ENCODE measurements at places on chromosomes 12 and 14.

DNA sequence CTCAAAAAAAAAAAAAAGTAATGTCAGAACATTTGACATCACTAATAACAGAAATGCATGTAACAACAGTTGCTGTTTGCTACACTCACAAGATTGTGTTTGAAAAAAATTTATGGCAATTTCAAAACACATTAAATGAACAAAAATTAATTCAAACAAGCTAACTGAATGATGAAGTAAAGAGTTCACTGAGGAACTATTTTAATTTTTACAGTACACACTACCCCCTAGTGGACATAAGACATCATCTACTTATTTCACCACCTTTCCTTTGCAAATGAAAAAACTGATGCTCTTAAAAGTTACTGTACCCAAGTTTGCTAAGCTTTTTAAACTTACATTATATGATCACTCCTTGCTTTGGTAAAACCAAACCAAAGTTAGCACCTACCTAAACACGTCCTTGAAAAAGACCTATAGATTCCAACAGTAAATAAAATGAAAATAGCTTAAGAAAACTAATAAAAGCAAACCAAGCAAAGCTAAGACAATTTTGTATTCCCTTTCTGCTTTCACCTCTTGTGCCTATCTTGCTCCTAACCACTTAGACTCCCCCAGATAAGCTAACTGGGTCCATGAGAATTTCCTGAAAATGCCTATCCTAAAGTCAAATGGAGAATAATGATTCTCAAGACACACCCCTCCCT, 22.2 kb downstream of the UBE2N start:
- no peak for DNase-seq

DNA sequence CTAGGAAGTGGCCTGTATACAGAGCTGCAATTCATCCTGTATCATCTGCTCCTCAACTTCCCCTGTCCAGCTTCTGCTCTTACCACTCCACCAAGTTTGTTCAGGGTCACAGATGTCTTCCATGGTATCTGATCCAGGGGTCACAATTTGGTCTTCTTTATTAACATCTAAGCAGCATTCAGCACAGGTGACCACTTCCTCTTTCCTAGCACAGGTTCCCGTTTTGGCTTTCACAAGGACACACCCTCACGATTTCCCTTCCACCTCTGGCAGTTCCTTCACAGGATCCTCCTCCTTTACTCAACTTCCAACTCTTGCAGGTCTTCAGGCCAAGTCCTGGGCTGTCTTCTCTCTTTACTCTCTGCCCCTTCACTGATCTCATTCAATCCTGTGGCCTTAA, 93.6 kb downstream of the TTC7B start:
- no peak for DNase-seq

DNA sequence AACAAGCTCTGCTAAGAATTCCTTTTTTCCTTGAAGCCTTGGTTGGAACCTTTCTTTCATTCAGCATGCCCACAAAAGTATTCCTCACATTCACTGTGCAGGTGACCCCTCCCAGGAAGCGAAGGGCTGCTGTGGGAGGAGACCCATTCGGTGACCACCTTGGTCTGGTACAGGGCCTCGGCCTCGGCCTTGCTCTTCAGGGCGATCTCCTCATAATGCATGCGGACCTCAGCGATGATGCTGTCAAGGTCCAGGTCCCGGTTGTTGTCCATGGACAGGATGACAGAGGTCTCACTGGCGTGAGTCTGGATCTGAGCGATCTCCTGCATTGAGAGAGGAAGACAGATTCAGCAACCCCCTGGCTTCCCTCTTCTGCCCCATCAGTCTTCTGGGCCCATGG, 3.1 kb downstream of the KRT74 start:
- DNase-seq = no peak

- DNase-seq = peak; percentile 11
These were observed 108.9 kb upstream of the PLEKHG7 start for GRCh38 chr12:92593734-92594402.

- no peak for DNase-seq
These were observed 129.5 kb downstream of the STXBP6 start for GRCh38 chr14:24920265-24921075.

- no peak for DNase-seq
These were observed 177.5 kb upstream of the TMTC1 start for GRCh38 chr12:29961231-29961630.

- no peak for DNase-seq
These were observed 73.6 kb downstream of the SSPN start for GRCh38 chr12:26268841-26269561.

GRCh38 chr12:115936997-115937916, 340.2 kb downstream of the MED13L start:
- DNase-seq = no peak

- no peak for DNase-seq
These were observed 87.9 kb downstream of the PTPN11 start for GRCh38 chr12:112506513-112507166.

DNA sequence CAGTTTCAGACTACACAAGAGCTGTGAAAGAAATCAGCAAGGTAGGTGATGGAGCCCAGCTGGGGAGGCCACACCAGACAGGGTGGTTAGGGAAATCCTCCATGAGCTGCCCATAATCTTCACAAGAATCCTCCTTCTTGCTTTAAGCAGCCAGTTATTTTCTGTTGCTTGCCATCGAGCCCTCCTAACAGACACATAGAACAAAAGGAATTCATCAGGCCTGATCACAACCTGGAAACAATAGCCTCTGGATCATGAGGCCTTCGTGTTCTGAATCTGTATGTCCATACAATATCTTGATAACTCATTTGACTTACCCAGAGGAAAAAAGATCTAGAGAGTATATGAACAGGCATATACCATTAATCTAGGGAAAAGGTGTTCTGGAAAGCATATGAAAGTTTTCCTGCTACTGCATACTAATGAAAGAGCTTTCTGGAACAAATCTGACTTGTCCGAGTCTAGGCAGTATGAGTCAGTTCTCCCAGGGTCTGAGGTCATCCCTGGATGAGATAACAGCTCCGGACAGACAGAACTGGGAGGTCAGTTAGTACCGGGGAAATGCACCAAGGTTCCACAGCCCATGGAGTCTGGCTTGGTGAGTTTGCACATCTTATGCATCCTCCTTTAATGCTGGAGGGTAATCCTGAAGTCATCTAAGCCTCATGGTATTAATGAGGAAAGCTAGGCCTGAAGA, 52.8 kb upstream of the ELK3 start:
- no peak for DNase-seq

DNA sequence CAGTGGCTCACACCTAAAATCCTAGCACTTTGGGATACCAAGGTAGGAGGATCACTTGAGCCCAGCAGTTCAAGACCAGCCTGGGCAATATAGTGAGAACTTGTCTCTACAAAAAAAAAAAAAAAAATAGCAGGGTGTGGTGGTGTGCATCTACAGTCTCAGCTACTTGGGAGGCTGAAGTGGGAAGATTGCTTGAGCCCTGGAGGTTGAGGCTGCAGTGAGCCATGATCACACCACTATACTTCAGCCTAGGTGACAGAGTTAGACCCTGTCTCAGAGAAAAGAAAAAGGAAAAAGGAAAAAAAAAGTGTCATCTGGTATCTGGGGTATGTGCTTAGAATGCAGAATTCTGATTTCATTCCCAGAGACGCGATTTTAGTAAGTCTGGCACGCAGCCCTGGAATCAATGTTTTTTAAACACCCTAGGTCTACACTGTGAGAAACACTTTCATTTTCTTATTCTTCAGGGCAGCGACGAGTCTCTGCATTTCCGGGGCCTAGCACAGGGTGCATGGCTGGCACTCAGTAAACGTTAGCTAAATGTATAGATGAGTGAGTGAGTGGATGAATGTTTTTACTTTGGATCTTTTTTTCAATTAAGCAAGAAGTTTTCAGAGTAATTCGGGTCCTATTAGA, 243.8 kb upstream of the PWP1 start:
- no peak for DNase-seq

DNA sequence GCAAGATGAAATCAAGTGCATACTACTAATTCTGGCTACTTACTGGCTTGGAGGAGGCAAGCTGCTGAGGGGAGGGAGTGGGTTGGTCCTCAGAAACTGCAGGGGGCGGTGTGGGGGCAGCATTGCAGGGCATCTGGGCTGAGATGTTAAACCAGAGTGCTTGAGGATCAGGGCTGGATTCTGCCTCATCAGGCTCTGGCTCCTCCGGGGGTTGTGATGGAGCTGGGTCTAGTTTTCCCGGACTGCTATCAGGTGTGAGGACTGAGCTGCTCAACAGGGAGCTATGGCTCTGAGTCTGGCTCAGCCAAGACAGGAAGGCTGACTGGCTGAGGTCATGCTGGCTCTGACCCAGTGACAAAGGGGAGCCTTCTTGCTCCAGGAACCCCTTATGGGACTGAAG, 28.6 kb downstream of the BAZ2A start:
- DNase-seq = no peak

DNA sequence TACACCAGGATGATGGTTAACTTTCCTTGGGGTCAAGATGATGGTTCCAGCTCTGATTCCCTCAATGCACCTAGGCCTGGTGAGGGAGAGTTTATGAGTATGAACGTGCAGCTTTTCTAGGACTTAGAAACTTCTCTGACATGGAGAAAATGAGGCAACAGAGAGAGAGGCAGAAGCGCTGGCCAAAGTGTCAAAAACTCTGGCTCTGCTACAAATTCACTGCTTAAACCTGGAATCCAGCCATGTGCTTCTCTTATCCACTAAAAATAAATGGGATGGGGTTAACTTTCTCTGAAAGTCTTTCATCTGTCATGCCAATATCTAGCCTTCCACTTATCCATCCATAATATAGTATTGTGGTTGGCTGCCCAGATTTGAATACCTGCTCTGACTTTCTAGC, 568.7 kb downstream of the MED13L start:
- no peak for DNase-seq

- DNase-seq = no peak
These were observed 20.9 kb downstream of the SERPINA3 start for GRCh38 chr14:94633121-94633520.

DNA sequence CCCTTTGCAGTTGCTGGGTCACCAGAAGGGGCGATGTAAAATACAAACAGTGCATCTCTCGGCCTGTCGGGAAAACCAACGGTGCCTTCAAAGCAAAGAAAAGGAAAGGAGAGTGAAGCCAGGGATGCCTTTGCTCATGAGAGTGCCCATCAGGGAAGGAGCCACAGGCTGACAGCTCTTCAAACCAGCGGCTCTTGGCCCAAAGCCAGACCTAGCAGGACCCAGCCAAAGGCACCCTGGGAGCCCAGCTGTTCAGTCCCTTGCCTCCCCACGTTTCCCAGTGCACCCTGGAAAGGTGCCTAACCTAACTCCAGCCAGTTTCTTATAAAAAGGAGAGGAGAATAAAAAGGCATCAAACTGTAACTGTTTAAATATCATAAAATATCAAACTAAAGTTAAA, 29.2 kb downstream of the PRMT8 start:
- peak; percentile 76 for DNase-seq
